ENCODE measurements at places on chromosomes 5 and 9. TPM values are rescaled to one million over a fixed set of nuclear protein-coding genes. Genes with fewer than 3 reads are reported as not detected.

- H3K4me1 ChIP-seq, result peaks cover 28% of the 10 kb centered on the region
- no peak overlapping the region for H3K27ac ChIP-seq
- no peak for DNase-seq
- H3K36me3 ChIP-seq, result peaks cover 3% of the 10 kb centered on the region
Observed at GRCh38 chr9:134388976-134389375, 62.7 kb downstream of the RXRA start.

DNA sequence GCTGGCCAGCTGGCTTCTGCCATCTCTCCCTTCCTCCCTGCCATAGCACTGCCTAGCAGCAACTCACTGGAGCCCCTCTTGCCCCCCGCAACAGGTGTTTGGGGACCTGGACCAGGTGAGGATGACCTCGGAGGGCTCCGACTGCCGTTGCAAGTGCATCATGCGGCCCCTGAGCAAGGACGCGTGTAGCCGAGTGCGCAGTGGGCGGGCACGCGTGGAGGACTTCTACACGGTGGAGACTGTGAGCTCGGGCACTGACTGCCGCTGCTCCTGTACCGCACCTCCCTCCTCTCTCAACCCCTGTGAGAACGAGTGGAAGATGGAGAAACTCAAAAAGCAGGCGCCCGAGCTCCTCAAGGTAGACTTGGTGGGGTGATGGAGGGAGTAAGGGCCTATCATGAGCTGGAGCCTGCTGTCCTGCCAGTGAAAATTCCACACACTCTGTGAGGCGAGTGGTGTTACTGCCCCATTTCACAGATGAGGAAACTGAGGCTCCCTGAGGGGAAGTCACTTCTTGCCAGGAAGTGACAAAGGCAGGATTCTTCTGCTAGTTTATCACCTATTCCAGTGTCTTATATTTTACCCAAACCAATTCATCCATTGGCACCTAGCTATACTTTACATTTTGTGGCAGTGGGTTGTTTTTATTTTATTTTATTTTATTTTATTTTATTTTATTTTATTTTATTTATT, 10.1 kb downstream of the OLFML2A start:
- no peaks in the 10 kb centered on the region for H3K4me1 ChIP-seq
- no peaks in the 10 kb centered on the region for H3K36me3 ChIP-seq
- H3K27ac ChIP-seq, result no peak overlapping the region
- peaks cover 9% of the 10 kb centered on the region for H3K27me3 ChIP-seq

DNA sequence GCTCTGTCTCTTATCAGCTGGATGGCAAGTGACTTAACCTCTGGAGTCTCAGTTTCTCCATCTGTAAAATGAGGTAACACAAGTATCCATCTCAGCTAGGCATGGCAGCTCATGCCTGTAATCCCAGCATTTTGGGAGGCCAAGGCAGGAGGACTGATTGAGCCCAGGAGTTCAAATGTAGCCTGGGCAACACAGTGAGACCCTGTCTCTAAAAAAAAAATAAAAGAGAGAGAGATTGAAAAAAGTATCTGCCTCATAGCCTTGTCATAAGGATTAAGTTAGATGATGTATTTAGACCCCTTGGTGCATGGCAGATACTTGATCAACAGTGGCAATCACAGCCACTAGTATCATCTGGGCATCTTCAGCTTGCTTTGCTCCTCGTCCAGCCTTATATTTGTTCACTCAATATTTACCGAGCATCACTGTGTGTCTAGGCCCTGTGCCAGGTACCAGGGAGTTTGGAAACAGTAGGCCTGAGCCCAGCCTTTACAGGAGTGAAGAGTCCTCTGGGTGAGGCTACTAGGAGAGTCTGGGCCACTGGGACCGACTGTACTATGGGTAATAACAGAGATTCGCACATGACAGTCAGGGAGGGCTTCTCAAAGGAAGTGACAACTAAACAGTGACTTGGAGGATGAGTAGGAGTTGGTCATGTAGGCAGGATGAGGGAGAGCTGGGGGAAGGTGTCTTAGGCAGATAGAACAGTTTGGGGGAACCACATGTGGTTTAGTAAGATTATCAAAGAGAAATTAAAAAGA, 34.2 kb downstream of the CORO2A start:
- no peaks in the 10 kb centered on the region for H3K36me3 ChIP-seq
- H3K4me1 ChIP-seq, result peaks cover 5% of the 10 kb centered on the region
- no peak overlapping the region for H3K4me3 ChIP-seq
- DNase-seq, result no peak
- no peak overlapping the region for H3K27ac ChIP-seq

The PCDHGA1 gene
- 0.09 TPM for total RNA-seq

DNA sequence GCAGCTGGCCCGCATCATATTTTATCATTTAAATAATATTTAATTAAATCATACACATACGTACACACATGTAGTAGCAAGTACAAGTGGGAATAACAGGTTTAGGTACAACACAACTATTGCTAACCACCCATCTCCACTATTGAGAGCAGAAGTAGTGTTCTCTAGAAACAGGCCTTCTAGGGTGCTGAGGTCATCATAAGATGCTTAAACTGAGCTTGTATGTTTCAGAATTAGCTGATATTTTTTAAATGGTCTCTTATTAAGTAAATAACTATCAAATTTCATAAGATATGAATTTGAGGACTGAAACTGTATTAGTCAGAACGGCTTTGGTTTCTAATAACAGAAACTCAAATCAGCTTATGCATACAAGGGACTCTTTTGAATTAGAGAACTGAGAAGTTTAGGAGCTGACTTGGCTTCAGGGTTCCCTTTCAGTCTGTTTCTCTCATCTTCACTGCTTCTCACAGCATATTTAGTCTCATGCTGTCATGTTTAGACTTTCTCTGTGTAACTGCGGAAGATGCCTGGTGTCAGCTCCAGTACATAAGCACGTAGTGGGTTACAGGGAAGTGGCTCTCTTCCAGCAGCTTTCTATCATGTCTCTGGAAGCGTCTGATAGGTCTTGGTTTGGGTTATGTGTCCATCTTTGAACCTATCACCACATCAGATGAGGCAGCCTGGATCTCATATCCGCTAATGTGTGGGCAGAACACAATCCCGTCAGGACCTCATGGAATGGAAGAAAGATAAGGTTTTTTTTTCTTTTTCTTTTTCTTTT, 25.0 kb upstream of the OCLN start:
- H3K36me3 ChIP-seq, result no peaks in the 10 kb centered on the region
- no peak overlapping the region for H3K27ac ChIP-seq
- H3K27me3 ChIP-seq, result no peaks in the 10 kb centered on the region
- no peak for DNase-seq

DNA sequence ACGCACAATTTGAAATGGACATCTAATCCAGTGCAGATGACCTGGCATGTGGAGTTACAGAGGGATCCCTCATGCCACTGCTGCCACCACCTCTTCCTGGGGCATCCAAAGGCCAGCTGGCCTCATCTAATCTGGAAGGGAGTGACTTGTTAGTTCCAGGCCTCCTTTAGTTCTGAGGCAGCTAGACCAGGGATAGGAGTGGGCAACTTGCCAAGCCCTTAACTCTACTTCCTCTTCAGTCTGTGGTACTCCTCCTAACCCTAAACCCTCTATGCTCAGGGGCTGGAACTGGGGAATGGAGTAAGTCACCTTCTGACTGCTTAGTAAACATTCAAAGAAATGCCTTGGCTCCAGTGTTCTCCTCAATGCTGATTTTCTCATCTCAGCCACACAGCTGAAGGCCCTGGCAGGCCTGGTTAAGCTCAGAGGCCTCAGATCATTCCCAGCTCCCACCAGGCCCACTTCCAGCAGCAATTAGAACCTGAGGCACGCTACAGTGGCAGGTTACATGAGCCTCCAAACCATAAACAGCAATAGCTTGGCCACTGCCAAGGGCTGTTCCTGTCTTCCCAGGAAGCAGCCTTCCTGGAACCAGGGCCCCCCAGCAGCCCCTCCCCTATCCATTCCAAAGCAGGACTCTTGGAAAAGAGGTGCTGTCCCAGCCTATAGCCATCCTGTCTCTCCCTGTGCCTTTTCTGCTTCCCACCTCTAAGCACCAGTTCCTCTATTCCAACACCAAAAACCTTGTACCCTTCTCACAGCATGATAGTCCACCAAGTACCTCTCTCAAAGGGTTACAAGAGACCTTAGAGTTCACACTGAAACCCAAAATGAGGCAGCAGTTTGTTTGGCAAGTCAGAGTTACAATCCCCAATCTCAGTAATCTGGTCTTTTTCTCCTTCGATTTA, 2.0 kb downstream of the EIF4EBP3 start:
- H3K4me1 ChIP-seq, result peaks cover 34% of the 10 kb centered on the region
- no peaks in the 10 kb centered on the region for H3K27me3 ChIP-seq
- peaks cover 57% of the 10 kb centered on the region for H3K36me3 ChIP-seq

The TEK gene
- not detected for total RNA-seq

The WNT8A gene
- not detected for total RNA-seq

DNA sequence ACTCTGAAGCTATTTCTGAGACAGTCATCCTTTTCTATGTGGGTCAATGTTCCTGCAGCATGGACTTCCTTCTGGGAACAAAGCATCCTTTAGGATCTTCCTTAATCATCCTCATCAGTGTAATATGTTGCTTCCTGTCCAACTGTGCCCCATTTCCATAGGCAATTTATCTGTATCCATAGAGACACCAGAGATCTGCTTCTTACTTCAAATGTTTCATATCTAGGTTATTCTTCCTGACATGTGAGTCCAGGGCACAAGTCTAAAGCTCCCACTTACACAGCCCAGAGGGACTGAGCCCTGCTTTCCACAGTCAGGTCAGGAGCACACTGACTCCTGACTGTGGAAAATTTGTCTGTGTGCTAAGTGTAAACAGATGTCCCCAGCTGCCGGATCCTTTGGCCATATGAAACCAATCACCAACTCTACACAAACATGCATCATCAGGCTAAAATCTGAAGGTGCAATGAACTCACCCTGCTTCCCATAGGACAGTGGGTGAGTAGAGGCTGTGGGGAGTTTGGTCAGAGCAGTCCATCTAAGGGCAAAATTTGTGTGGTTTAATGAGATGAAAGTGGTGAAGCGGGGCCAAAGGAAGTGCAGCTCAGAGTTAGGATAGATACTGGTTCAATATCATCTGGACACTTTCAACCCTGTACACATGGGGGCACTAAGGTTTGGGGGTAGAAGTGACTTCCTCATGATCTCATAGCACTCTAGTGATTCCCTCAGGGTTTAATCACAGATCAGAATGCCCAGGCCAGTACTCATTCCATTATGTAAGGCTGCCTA, 85.2 kb upstream of the TNC start:
- peaks cover 23% of the 10 kb centered on the region for H3K27me3 ChIP-seq
- DNase-seq, result no peak
- H3K4me1 ChIP-seq, result peaks cover 27% of the 10 kb centered on the region
- H3K4me3 ChIP-seq, result no peak overlapping the region
- H3K27ac ChIP-seq, result no peak overlapping the region
- no peaks in the 10 kb centered on the region for H3K36me3 ChIP-seq

DNA sequence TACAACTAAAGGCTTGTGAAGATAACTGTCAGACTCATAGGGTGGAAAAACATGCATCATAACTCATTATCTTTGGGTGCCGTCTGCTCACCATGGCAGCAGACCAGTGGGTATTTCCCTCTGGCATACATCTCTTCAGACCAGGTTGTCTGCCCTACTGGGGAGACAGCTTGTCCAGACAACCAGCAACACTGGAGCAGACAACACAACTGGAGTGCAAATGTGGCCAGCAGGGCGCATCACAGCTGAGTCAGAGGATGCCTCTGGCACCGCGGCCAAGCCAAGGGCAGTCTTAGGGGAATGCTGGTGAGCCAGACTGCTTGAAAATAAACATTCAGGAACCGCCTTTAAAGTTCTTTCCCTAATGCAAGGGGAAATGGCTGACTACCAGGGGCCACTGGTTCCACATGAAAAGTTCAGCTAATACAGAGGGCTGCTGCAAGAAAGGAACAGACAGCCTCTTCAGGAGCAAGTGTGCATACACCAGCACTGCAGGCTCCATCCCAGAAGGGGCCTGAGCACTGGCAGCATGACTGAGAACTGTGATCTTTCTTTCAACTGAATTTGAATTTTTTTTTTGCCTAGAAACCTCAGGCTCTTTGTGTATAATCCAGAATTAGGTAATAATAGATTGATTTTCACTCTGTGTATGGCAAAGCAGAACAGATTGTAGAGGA, 77.3 kb downstream of the MAMDC2 start:
- H3K4me1 ChIP-seq, result no peaks in the 10 kb centered on the region
- H3K4me3 ChIP-seq, result no peak overlapping the region
- DNase-seq, result no peak
- no peaks in the 10 kb centered on the region for H3K36me3 ChIP-seq
- H3K27ac ChIP-seq, result no peak overlapping the region

GRCh38 chr5:78287833-78288232, 6.7 kb downstream of the AP3B1 start:
- no peak overlapping the region for H3K27ac ChIP-seq
- no peak overlapping the region for H3K4me3 ChIP-seq
- H3K4me1 ChIP-seq, result peaks cover 42% of the 10 kb centered on the region
- no peak for DNase-seq
- H3K27me3 ChIP-seq, result no peaks in the 10 kb centered on the region

- no peaks in the 10 kb centered on the region for H3K4me1 ChIP-seq
- no peak overlapping the region for H3K27ac ChIP-seq
- H3K36me3 ChIP-seq, result no peaks in the 10 kb centered on the region
- DNase-seq, result no peak
Observed at GRCh38 chr5:154370119-154370518, 75.7 kb upstream of the SAP30L start.

DNA sequence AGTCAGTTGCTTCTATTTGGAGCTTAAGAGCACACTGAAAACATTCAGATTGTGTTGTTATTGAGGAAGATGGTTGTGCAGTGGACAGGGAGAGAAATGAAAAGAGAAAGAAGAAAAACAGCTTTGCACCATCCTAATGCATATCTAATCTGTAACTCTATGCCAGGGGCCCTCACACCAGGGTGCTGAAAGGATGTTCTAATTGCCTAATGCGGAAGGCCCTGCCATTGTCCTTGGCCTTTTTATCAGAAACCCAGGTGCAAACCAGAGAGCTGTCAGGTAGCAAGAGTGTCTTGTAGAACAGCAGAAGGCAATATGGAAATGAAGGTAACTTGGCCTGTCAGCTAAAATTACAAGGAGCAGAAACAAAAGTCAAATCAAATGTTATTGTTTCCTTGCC, 384.5 kb upstream of the PIK3R1 start:
- no peaks in the 10 kb centered on the region for H3K36me3 ChIP-seq
- H3K4me1 ChIP-seq, result no peaks in the 10 kb centered on the region
- no peak overlapping the region for H3K4me3 ChIP-seq
- no peaks in the 10 kb centered on the region for H3K27me3 ChIP-seq
- no peak for DNase-seq

DNA sequence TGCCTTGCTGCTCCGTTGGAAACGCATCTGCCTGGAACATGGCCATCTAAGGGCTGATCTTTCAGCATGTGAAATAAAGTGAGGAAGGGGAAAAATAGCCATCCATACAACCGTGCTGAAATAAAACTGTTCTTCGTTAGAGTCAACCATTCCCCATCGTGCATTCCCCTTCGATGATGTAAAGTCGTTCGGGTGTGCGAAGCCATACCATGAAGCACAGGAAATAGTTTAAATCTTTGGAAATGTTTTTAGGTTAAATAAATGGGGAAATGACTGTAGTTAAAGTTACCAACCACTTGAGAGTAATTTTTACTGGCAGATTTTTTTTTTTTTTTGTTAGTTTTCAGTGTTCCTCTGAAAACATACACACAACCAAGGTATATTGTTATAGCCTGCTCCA, 302.5 kb downstream of the SH3GL2 start:
- H3K4me1 ChIP-seq, result no peaks in the 10 kb centered on the region
- no peak for DNase-seq
- no peak overlapping the region for H3K27ac ChIP-seq
